ENCODE measurements at places on chromosomes 16 and 17. TPM values are rescaled to one million over a fixed set of nuclear protein-coding genes. Genes with fewer than 3 reads are reported as not detected.
A peak's percentile ranks its signal among the peaks of the same experiment; 100 is the strongest.

Gene SLC12A4
- total RNA-seq: 46.2 TPM

Gene ESRP2
- 0.10 TPM for total RNA-seq

Gene DNAJA2
- total RNA-seq: 90.5 TPM

Gene SEPTIN12
- total RNA-seq: not detected

Gene KRTAP9-9
- total RNA-seq: not detected

DNA sequence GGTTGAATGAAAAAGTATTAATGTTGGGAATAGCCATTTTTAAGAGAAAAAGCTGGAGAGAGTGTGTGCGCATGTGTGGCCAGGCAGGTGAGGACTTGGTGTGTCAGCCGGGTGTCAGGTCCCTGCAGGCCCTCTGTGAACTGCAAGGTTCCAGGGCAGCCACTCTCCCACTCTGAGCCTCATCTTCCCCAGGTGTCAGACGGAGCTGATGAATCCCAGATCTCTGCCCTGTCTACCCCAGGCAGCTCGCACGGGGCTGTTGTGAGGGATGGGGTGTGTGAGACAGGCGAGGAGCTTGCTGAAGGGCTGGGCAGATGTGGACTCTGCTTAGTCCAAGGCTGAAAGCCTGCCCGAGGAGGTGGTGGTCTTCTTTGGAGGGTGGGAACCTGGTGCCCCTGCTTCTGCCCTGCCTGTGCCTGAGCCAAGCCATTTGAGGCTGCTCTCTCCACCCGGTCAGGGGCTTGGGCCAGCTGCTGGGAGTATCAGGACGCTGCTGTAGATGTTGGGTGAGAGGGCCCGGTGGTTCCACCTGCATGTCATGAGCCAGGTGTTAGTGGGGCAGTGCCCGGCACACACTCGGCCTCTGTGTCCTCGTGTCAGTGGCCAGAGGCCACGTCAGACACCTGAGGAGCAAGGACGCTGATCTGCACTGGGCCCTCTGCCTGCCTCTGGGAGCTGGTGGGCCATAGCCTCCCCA lies 122.4 kb downstream of the RAB11FIP4 start:
- no peak for DNase-seq

GRCh38 chr17:56629531-56630075 lies 36.1 kb downstream of the NOG start:
- no peak for DNase-seq

DNA sequence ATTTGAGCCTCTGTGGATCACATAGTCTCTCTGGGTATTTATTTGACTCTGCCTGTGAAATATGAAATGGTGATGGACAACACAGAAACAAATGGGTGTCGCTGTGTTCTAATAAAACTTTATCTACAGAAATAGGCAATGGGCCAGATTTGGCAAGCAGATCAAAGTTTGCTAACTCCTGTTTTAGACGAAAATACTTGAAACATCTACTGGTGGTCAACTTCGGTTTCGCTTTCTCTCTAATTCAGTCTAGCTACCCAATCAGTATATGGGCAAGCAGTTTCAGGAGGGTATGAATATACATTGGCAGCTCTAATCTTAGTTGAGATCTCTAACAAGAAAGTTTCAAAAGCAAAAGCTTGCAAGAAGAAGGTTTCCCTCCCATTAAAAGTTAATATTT lies 60.1 kb upstream of the DYNLRB2 start:
- DNase-seq: no peak

GRCh38 chr17:70378076-70378475 lies 208.7 kb downstream of the KCNJ2 start:
- DNase-seq: no peak

GRCh38 chr17:83010206-83011200 lies 68.9 kb upstream of the METRNL start:
- no peak for DNase-seq

DNA sequence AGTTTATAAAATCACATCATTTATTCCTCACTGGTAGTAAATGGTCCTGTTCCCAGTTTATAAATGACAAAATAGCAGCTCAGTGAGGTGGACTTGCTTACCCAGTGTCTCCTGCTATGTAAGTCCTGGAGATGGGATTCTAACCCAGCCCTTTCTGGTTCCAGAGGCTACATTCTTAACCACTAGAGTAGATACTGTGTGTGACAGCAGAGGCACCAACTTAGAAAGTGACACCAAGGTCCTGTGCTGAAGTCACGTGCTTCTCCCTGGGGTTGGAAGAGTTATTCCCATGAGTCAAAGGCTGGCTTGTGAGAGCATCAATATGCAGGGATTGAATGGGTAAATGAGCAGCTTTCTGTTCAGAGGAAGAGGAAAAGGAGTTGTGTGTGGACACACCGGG lies 167.3 kb upstream of the IRX3 start:
- DNase-seq: no peak

GRCh38 chr16:89956505-89957215 lies 8.1 kb downstream of the DEF8 start:
- no peak for DNase-seq

DNA sequence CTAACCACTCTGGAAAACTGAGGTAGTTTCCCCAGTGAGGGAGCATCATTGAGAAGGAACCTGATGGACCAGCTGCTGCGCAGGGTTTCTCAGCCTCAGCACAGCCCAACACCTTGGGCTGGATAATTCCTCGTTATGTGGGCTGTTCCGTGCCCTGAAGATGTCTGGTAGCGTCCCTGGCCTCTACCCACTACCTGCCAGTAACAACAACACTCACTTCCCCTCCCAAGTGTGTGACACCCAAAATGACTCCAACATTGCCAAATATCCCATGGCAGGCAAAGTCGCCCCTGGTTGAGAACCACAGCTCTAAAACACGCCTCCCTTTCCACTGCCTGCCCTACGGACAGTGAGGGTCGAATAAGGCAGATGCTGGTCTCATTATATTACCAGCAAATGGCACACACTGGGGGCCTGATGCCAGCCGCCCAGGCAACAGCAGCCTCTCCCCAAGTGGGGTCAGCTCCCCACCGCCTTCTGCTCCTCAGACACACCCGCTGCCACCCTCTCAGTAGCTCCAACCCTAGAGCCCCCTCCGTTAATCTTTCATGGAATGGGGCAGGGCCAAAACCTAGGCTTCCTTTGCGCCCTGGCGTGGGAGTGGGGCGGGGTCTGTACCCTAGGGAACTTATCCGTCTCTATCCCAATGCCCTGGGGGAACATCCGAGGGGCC lies 1.0 kb downstream of the RHBDF2 start:
- no peak for DNase-seq

GRCh38 chr16:78955206-78955605 lies 645.3 kb downstream of the MAF start:
- DNase-seq: no peak

GRCh38 chr16:82133798-82134197 lies 36.2 kb downstream of the MPHOSPH6 start:
- DNase-seq: no peak

DNA sequence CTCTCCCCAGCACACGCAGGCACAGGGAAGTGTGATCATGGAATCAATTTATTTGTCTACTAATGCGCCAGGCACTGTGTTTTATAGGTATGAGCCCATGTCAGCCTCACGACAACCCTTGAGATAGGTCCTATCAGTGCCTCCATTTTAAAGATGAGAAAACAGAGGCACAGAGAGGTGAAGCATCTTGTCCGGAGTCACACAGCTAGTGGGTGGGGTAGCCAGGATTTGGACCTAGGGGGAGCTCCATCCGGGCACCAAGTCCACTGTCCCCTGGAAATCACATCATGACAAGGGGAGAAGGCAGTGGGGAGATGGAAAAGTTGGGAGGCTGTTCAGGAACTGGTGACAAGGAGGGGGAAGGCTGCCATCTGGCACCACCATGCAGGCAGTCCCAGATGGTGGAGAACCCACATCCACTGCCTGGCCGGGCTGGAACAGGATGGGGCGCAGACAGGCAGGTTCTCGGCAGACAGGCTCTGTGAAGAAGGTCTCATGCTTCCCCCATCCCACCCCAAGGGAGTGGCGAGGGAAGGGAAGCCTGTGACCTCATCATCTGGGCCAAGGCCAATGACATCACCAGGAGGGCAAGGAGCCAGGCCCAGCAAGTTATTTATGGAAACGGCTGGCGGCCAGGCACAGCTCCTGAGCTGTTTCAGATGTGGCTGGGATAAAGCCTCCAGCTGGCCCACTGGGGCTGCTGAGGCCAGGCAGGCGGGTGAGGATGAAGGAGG lies 126.0 kb upstream of the SDK2 start:
- DNase-seq: peak; percentile 48

- no peak for DNase-seq
Observed at GRCh38 chr17:8051831-8052230, 13.0 kb downstream of the ALOX15B start.

DNA sequence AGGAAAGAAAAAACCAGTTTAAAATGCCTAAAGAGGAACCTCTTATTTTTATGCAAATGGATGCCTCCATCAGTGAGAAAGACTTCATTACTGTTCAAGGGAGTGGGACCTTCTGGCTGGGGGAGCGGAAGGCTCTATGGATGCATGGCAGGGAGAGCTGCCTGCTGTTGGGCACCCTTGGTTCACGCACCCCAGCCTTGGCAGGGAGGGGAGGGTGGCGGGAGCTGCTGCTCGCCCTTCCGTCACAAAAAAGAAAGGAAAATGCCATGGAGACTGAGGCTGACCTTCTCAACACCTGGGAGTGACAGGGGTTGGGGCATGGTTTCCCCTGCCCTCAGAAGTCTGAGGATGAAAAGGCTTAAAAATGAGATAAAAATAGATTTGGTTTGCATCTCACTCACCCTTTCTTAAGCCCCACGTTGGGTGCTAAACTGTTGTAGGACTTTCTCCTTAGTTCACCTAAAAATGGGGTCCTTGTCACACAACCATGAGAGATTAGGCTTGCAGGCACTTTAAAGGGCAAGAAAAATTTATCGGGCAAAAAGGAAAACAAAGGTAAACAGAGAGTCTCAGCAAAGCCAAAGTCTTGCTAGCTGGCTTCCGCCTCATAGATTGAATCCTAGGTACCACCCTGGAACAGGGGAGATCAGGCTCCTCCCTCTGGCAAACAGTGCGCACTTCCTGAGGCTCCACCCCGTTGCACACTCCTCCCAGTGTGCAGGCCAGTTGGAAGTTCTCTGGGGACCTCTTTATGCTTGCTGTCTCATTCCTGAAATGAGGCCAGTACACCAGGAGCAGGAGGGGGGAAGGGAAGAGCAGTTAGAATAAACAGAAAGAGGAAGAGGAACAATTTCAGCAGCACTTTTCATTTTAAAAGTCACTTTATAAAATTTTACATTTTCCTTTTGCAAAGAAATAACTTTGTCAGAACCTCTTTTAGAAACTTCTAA lies 31.6 kb downstream of the PHKB start:
- DNase-seq: no peak

DNA sequence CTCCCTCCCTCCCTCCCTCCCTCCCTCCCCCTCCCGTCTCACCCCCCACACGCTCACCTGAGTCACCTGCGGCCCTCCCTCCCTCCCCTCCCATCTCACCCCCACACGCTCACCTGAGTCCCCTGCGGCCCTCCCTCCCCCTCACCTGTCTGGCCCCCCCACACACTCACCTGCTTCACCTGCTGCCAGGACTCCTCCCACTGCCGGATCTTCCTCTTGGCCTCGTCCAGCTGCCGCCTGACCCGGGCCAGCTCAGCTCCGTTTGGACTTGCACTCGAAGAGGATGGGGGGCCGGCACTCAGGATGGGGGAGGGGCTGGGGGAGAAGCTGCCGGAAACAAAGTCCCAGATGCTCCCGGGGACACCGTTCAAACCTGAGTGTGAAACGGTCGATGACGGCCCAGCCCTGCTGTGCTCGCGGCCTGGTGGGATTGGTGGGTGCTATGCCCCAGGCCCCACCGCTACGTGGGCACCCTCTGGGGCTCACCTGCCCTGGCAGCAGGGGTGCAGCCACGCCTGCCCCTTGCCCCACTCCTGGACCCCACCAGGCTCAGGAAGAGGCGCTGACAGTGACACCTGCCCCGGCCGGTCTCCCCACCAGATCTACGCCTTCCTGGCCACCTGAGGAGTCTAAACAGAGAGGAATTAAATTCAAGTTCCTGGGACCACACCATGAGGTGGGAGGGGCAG lies 15.9 kb downstream of the GNPTG start:
- no peak for DNase-seq

DNA sequence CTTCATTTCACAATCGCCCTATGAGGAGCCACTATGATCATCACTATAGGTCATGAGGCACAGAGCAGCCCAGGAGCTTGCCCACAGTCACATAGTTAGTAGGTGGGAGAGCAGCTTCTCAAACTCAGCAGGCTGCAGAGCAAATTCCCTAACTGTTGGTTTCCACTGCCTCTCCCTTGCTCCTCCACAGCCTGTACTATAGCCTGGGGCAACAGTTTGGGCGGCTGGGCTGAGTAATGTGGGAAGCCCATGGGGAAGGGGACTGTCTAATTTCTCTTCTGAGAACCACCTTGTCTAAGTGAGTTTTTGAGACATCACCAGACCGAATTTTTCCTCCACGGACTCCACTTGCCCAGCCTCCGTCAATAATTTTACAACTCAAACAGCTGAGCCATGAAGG lies 73.4 kb upstream of the GPR139 start:
- DNase-seq: no peak

DNA sequence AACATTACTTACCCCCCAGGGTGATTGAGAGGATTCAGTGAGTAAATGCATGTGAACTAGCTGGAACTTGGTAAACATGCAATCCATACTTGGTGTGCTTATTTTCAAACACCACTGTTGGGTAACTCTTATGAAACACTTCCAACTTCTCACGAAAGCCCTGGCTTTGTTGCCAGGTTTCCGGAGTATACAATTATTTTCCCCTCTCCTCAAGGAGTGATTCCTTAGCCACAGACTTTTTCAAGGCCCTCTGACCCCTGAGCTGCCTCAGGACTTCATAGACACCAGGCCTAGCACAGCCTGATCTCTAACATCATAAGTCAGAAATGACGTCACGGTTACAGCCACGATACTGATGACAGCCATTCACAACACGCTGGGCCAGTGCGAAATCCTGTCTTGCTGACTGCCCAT lies 27.6 kb downstream of the HSD17B2 start:
- DNase-seq: no peak

- DNase-seq: no peak
Observed at GRCh38 chr17:79833110-79833450, 6.2 kb downstream of the CBX4 start.

- DNase-seq: no peak
Observed at GRCh38 chr17:4591529-4591928, 7.2 kb downstream of the SMTNL2 start.

- DNase-seq: peak; percentile 64
Observed at GRCh38 chr17:42578282-42578869, 847 bp upstream of the PSMC3IP start.

DNA sequence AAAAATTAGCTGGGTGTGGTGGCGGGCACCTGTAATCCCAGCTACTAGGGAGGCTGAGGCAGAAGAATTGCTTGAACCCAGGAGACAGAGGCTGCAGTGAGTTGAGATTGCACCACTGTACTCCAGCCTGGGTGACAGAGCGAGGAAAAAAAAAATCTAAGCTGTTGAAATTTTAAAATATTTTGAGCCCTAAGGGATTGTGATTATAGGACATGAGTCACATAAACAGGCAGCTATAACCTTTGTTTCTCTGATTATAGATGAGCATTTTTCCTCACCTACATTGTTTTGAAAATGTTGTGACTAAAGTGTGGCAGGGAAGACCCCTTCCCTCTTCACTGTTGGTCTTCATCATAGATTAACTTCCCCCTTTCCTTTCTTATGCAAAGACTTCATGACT lies 135.5 kb downstream of the MGAT5B start:
- DNase-seq: no peak

- no peak for DNase-seq
Observed at GRCh38 chr16:12617401-12617819, 186.3 kb downstream of the CPPED1 start.

GRCh38 chr17:48127371-48128051 lies 19.9 kb downstream of the SNX11 start:
- no peak for DNase-seq

- no peak for DNase-seq
Observed at GRCh38 chr16:22053921-22054341, 38.4 kb upstream of the VWA3A start.

- no peak for DNase-seq
Observed at GRCh38 chr17:78344666-78345065, 15.2 kb downstream of the SOCS3 start.

All from G401 (cell line).